ENCODE measurements at places on chromosomes 3 and 15.

- no peak for DNase-seq
Measured at GRCh38 chr15:40110866-40111550, 2.3 kb upstream of the BMF start.

DNA sequence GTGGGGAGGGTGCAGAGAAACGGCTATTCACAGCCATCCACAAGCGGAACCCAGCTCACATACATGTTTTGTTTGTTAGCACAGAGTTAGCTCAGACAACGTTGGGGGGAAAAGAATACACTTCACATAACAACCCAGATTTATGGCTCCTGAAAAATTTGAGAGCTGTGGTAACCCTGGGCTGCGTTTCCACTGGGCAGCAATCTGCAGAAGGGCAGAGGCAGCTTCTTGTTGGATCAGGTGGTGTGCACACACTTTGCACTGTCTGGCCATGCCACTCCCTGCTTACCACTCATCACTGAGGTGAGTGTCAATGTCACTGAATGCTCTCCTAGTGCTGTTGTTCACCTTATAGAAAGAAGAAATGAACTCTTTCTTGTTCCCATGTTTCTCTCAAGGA lies 299.8 kb upstream of the SOX14 start:
- DNase-seq, result no peak

DNA sequence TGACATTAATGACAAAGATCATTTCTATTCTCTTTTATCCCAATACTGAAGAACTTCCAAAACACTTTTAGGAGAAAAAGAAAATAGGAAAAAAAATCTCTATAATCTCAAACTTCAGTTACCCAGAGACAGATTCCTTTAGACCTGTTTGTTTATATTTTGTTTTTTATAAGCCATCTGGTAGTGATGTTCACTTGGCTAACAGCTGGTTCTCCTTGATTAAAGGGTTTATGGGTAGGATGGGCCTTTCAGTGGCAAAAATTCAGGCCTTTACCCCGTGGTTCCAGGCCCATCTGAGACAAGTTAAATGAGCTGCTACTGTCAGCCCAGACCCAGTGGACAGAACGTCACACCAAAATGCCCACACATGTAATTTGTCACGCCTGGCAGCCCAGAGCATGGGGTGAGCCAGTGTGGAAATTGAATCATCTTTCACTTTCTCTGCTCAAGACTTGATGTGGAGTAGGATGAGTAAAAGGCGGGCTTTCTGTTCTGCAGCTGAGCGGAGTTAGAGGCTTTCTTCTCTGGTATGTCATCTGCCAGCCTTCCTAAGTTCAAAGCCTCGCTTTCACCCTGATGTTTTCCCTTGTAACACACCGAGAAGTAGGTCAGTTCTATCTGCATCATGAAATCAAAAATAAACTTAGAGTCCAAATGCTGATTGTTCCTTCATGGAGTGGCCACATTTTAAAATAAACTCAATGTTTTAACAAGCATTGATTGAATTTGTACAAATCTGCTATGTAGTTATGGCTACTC lies 62.5 kb upstream of the SKOR1 start:
- DNase-seq, result peak; percentile 12

- no peak for DNase-seq
Measured at GRCh38 chr3:115084686-115085085, 62.4 kb downstream of the ZBTB20 start.

- DNase-seq, result peak; percentile 28
Measured at GRCh38 chr3:47984075-47984728, 32.0 kb downstream of the MAP4 start.

- DNase-seq, result no peak
Measured at GRCh38 chr3:88742106-88742505, 365.3 kb upstream of the EPHA3 start.

DNA sequence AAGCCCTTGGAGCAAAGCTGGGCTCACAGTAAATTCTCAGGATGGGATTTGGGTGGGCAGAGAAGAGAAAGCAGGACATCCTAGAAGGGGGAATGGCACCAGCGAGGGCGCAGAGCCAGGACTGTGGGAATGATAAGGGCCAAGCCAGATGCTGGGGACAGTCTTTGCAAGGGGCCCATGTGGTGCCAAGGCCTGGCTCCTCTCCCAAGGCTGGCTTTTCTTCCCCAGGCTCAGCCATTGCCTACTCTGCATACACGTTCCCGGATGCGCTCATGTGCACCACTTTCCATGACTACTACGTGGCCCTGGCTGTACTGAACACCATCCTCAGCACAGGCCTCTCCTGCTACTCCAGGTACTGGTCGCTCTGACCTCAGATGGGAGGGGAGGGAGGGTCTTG lies 24.7 kb upstream of the KIF23 start:
- no peak for DNase-seq

DNA sequence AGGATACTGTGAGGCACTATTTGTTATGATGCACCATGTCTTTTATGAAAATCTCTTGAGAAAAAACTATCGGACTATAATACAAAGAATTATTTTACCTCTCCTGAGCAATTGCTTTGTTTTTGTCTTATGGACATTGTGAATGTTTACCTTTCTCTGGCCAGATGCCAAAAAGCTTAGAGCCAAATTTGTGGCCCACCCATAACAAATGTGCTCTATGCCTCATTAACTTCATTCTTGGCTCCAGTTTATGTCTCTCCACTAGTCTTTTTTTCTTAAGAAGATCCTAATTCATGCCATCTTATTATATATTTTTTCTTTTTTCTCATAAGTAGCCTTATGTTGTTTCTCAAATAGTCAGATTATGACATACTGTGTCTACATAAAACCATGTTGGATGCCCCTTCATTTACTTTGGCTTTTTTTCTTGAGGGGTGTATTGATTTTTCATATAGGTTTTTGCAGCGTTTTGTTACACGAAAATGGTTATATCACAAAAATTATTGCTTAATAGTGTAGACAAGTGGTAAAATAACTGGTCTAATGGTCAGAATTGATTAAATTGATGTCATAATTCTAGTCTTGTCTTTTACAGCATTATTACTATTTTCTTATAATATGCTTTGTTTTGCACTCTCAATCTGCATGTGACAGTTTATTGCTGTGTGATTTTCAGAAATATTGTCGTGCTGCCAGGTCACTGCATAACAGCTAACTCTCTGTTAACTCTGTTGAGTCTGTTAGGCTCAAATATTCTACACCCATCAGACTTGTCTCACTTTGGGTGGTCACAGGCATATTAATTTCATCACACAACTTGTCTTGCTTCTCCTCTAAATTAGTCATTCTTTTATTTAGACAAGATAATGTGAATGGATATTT lies 18.2 kb downstream of the SENP8 start:
- no peak for DNase-seq
